ENCODE measurements at places on chromosomes 11 and 22.

GRCh38 chr11:125433454-125434121, 62.5 kb downstream of the FEZ1 start:
- no peak for DNase-seq

DNA sequence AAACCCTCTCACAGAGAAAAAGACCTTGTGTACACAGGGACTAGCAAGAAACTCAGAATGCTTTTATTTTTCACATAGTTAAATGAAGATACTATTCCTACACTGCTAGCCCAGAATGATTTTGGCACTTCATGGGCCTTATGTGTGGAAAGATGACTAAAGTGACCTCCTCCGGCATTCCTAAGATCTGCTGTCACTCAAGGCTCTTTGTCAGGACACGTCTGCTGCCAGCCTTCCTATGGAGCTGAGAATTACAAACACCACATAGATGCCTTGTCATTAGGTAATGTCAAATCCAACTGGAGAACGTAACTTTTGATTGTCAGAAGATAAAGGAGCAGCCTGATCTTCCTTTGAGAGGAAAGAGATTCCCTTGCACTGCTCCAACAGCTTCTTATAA, 249.1 kb downstream of the FAT3 start:
- no peak for DNase-seq

DNA sequence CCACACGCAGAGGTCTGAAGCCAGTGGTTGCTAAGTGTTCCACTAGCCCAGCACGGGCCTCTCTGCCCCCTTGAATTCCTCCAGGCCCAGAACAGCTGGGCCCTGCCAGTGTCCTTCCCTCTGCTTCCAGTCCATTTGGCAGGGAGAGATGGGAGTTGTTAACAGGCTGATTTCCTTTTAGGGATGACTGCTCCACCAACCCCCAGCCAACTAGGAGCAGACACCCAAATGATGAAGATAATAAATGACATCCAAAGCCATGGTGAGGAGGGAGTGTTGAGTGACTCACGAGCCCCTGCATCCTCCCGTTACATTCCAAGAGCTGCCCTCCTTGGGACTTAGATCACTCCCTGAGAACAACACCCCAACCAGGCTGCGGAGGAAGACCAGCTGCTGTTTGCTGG, 20.6 kb downstream of the PARVA start:
- no peak for DNase-seq

- no peak for DNase-seq
These were observed 606.6 kb upstream of the CADM1 start for GRCh38 chr11:116110802-116111201.

- peak; percentile 55 for DNase-seq
These were observed 43.7 kb downstream of the MED15 start for GRCh38 chr22:20550851-20551744.

- no peak for DNase-seq
These were observed 847.3 kb downstream of the BRD1 start for GRCh38 chr22:48980409-48980808.

GRCh38 chr11:4048340-4048739, 46.3 kb upstream of the RRM1 start:
- no peak for DNase-seq

- DNase-seq = peak; percentile 61
These were observed 12.3 kb downstream of the SMPD1 start for GRCh38 chr11:6402561-6402981.

DNA sequence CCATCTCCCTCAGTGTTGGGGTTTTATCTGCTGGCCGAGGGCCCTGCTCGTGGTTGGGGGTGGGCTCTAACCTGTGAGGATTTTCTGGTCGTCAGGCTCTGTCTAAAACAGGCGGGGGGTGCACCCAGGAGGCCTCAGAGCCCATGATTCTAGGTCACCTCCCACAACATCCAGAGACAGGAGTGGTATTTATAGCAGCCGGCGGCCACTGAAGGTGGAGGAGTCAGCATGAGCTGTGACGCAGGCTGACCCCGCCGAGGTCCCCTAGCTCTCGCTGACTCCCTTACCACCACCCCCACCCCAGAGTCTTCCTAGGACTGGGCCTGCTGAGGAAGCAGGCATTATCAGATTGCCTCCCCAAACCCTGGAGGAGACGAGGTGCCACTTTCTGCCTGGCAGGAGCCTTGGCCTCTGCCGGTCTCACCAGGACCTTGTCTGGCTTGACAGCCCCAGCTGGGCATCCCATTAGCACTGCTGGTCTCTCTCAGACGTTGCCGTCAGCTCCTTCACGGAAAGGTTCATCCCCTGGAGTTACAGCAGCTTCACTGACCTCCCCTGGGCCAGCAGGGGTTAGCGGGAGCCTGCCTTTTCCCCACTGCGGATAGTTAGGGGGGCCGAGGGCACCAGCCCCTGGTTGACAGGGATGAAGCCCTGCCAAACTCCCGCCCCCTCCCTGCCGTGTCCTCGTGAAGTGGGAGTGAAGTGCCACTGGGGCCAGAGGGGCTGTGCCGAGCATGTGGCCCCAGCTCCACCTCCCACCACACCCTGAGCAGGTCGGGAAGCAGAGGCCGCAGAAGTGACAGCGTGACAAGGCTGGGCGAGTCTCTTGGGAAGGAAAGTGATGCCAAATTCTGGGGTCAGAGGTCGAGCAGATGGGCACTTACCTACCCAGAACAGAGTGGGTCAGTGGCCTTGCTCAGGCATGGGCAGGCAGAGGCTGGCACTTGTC, 26.5 kb downstream of the DAGLA start:
- DNase-seq = no peak

DNA sequence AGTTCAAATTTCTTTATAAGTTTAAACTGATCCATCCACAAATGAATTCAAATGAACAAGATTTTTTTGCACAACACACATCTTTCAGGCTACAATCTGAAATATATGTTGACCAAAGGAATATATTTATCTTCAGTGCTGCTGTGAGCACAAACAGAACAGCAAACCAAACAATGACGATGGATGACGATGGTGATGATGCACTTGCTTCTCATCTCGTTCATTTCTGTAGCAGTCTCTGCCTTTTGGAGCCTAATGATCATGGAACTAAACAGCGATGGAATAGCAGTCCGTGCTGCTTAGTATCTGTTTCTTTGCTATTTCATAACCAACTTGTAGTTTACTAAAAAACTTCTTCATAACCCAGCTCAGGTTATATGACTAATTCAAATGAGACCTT, 220.7 kb upstream of the BLID start:
- no peak for DNase-seq

- DNase-seq = no peak
These were observed 332.4 kb downstream of the TBC1D22A start for GRCh38 chr22:47094861-47095330.

- DNase-seq = no peak
These were observed 56.5 kb upstream of the CABP7 start for GRCh38 chr22:29663180-29663821.

GRCh38 chr11:33622806-33623205, 77.8 kb downstream of the C11orf91 start:
- no peak for DNase-seq

DNA sequence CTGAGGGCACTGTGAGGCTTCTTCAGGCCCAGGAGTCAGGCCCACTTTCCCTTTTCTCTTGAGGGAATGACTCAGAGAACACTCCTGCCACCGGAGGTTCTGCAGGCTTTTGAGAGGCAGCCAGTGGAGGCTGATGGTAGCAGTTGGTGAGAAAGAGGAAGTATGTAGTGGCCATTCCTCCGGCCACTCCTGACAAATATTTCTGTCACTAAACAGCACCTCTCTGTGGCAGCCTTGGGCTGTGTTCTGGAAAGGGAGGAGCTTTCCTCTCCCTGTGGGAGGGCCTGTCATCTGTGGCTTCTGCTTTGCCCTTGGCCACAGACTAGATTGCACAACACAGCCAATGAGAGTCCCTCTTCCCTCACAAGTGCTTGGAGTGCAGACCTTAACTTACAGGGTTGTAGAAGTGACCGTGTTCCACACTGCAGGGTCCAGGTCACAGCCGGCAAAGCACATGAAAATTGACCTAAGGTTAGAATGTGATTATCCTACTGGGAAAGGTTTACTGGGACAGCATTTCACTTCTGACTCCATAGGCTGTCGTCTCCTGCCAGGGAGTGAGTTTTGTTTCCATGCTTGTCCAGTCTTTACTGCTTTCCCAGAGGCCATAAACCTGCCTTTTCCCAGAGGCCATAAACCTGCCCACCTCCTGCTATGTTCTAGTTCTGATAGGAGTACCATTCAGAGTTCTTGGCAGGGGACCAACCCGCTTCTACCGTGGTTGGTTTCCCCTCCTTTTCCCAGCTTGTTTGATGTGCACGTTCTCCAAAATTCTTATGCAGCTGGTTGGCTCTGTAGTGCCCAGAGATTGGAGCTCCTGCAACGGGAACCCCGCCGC, 33.3 kb downstream of the MARK2 start:
- no peak for DNase-seq

DNA sequence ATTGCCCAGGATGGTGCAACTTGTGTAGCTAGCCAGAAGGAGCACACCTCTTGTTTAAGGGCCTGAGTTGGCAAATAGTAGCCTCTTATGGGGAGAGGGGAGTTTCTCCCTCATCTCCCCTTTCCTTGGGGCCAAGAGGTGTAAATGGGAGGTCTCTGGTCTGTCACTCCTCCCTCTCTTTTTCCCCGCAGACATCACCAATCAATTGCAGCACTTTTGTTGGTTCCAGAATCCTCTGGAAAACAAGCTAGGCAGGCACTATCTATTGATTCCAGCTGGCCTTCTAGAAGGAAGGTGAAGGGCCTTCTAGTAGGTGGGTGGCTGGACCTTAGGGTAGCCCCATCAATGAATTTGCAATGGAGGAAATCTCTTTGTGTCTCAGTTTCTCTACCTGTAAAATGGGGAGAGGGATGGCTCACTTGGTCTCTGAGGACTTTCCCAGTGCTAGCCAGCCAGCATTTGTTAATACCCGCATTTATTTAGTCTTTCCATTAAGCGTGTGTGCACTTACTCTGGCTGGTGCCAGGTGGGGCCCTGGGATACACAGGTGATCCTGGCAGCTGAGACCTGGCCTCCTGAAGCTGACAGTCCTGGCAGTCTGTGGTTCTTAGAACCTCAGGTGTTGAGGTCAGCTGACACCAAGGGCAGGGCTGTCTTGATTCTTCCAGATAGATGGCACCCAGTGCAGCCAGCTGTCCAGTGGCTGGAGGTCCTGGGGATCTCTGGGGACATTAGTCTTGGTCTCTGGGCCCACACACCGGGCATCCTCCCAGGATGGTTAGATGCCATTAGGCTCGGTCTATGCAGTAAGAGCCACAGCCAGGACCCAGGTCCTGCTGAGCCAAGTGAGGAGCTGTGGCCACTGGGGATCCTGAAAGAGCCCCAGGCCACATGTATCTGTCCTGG, 51.7 kb downstream of the TSPAN18 start:
- no peak for DNase-seq

GRCh38 chr22:17087498-17088131, 2.8 kb downstream of the IL17RA start:
- DNase-seq = peak; percentile 23

- no peak for DNase-seq
These were observed 274.9 kb downstream of the FAM181B start for GRCh38 chr11:82458761-82459160.

- no peak for DNase-seq
These were observed 63.9 kb downstream of the MYO7A start for GRCh38 chr11:77191823-77192495.

- DNase-seq = no peak
These were observed 4.0 kb downstream of the SSRP1 start for GRCh38 chr11:57331720-57332119.

DNA sequence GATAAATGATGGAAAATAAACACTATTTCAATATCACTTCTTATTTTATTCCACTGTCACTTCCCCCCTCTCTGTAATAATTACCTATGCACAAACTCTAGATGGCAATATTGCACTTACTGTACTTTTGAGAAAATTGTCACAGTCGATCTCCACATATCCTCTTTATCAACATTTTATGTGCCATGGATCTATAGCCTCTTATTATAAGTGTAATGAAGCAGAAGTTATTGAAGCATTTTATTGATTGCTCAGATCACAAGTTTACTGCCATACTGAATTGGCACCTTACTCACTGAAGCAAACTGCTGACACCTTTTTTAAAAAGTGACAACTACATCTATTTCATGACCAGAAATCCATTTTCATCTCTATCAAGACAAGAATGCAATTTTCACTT, 133.4 kb downstream of the DCDC1 start:
- DNase-seq = no peak

GRCh38 chr22:36100134-36100824, 60.3 kb downstream of the APOL3 start:
- DNase-seq = no peak

DNA sequence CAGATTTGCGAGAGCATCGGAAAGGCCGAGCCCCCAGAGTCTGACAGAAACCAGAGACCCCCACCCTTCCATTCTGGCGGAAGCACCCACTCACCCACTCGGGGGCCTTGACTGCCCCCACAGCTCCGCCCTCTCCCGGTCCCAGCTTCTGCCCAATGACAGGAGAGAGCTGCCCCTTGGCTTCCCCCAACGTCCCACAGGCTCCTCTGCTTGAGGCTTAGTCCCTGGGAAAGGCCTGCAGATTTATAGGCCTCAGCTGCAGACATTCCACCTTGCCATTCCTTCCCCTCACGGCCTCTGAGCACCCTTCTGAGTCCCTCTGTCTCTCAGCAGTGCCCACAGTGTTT, 125.0 kb upstream of the NCAM1 start:
- no peak for DNase-seq

DNA sequence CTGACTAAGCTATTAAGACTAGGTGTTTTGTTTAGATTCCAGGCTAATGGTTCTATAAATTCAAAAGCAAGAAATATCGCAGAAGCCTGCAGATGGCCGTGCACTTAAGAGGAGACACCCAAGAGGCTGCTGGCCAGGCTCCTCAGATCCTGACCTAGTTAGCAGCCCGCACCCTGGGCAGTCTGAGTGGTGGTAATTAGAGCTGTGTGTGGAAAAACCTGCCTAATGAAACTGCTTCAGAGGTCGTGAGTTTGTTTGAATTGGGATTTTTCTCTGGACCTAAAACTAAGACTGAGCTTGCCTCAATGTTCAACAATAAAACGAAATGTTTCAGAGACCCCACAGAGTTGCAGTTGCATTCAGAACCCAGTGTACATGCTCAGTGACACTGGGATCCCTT, 627.7 kb downstream of the OPCML start:
- no peak for DNase-seq

DNA sequence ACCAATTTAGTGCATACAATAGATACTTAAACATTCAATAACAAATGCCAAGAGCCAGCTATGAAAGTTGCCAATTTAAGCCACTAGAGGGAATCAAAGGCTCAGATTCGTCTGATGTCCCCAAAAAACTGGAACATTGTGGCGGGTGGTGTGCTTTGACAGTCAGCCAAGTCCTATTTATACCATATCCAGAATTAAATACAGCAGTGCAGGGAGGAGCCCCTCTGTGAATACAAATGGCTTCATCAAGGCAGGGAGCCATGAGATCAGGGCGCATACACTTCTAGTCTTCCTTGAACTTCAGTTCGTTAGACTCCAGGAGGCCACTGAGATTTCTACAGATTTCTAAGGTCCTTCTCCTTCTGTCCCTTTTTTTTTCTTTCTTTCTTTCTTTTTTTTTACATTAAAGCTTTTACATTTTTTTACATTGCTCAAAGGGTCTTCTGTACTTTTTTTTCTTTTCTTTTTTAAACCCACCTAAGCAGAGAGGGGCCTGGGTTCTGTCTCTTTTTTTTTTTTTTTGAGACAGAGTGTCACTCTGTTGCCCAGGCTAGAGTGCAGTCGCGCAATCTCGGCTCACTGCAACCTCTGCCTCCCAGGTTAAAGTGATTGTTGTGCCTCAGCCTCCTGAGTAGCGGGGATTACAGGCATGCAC, 41.5 kb upstream of the HSPA8 start:
- peak; percentile 6 for DNase-seq

- DNase-seq = no peak
These were observed 189.1 kb upstream of the FAT3 start for GRCh38 chr11:92035488-92035887.

- DNase-seq = no peak
These were observed 241.8 kb upstream of the UBASH3B start for GRCh38 chr11:122413677-122414076.

All from T-helper 2 cell (primary cell).